Glutamatergic neuron (in vitro differentiated cells): ENCODE measurements at places on chromosomes 3 and 15.

DNA sequence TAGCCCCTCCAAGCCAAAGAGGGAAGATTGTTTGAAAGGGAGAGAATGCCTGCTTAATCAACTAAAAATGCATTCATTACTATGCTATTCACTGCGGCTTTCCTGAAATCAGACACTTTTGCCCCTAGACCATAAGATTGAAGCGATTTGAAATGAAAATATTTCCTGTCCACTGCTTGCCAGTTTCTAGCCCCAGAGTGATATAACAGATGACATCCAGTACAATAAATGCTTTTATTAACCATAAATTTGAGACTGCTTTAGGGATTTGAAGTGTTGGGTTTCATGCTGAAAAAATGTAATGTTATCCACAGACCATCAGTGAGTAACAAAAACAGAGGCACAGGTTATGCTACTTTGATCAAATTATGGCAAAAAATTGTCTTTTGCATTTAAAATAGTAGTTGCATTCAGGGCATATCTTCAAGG is 14.1 kb downstream of the IL17RD start:
- DNase-seq: no peak
- H3K27me3 ChIP-seq: no peaks in the 10 kb centered on the region
- H3K4me3 ChIP-seq: no peak overlapping the region
- H3K27ac ChIP-seq: no peak overlapping the region
- H3K36me3 ChIP-seq: no peaks in the 10 kb centered on the region

DNA sequence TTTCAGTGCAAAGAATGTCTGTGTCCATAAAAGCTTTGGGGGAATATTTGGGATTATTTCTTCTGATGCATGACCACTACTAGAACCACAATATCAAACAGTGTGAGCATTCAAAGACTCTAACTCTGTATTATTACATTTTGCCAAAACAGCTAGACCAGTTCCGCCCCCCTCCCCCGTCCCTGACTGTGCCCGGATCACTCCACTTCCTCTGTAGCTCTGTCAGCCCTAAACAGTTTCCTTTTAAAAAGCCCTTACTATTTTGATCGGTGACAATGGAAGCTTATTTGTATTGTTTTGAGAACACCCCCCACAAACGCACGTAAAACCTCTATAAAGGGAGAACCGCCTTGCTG is 36.6 kb upstream of the EPHB3 start:
- H3K27me3 ChIP-seq: no peaks in the 10 kb centered on the region
- H3K36me3 ChIP-seq: peaks cover 5% of the 10 kb centered on the region
- no peak for DNase-seq
- no peak overlapping the region for H3K27ac ChIP-seq
- H3K4me3 ChIP-seq: peak overlapping the region; percentile 67

DNA sequence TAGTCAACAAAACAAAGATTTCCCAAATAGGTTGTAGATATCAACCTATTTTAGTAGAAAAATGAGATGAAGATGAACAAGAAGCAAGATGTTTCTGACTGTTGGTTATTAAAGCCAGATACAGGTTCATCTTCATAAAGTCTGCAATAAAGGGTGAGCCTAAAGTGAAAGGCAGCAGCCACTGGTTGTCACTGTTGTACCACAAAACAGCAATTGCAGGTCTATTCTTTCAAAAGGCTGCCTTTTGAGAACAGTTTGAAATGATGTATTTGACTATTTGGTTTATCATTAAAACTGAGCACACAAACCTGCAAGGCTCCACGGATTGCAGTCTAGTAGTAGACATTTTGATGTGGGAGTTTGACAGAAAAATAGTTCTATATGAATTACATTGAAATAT is 543.4 kb downstream of the GBE1 start:
- H3K4me3 ChIP-seq: no peak overlapping the region
- no peaks in the 10 kb centered on the region for H3K36me3 ChIP-seq
- no peak for DNase-seq
- no peaks in the 10 kb centered on the region for H3K27me3 ChIP-seq
- no peak overlapping the region for H3K27ac ChIP-seq
- peaks cover 3% of the 10 kb centered on the region for H3K4me1 ChIP-seq

GRCh38 chr15:97547381-97547780 is 413.1 kb upstream of the ARRDC4 start:
- DNase-seq: no peak
- H3K27me3 ChIP-seq: no peaks in the 10 kb centered on the region
- peaks cover 10% of the 10 kb centered on the region for H3K36me3 ChIP-seq
- H3K4me1 ChIP-seq: no peaks in the 10 kb centered on the region
- no peak overlapping the region for H3K27ac ChIP-seq

- no peak for DNase-seq
- H3K4me3 ChIP-seq: no peak overlapping the region
- peaks cover 13% of the 10 kb centered on the region for H3K4me1 ChIP-seq
- no peak overlapping the region for H3K27ac ChIP-seq
Observed at GRCh38 chr3:194306109-194306686, 44.9 kb downstream of the CPN2 start.

GRCh38 chr15:98138910-98139309 is 178.4 kb downstream of the ARRDC4 start:
- no peaks in the 10 kb centered on the region for H3K4me1 ChIP-seq
- no peaks in the 10 kb centered on the region for H3K36me3 ChIP-seq
- H3K27ac ChIP-seq: no peak overlapping the region
- DNase-seq: no peak
- H3K4me3 ChIP-seq: no peak overlapping the region

DNA sequence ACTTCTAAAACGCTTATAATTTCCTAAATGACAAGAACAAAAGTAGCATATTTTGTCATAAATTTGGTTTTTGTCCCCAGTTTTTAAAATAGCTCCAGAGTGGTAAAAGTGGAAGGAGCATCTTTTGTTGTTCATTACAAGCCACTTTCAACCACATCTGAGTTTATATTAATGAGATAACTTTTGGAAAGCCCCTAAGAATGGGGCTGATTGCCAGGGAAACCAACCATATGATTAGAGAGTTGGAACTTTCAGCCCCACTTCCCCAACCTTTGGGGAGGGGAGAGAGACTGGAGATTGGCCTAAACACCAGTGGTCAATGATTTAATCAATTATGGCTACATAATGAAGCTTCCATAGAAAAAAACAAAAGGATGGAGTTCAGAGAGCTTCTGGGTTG is 57.4 kb downstream of the CPA3 start:
- no peak overlapping the region for H3K27ac ChIP-seq
- H3K27me3 ChIP-seq: no peaks in the 10 kb centered on the region
- DNase-seq: no peak

DNA sequence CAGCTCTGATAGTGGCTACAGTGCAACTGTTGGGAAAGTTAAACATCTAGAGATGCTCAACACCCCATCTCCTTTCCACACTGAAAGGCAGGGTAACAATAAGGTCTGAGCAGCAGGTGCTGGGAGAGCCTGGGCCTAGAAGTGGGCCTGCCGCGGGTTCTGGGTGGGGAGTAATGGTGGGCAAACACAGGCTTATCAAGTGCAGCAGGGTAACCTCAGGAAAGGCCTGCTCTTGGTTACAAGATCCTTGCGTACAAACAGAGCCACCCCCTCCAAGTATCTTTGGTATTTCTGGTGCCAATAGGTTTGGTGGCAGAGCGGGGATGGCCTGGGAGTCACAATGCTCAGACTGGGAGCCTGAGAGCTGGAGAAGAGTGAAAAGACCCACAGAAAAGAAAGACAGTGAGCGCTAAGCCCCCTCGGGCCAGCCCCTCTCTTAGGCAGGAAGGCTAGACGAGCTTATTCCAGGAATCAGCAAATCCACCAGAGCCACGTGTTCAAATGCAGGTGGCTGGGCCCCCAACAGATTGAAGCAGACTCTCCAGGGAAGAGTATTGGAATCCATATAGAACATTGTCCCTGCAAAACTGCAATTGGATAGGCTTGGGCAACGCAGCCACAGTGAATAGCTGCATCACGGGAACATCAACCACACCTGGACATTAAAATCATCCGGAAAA is 2.7 kb downstream of the IQSEC1 start:
- no peak overlapping the region for H3K4me3 ChIP-seq
- DNase-seq: no peak
- no peaks in the 10 kb centered on the region for H3K36me3 ChIP-seq
- peaks cover 21% of the 10 kb centered on the region for H3K4me1 ChIP-seq
- H3K27ac ChIP-seq: no peak overlapping the region
- peaks cover 20% of the 10 kb centered on the region for H3K27me3 ChIP-seq

DNA sequence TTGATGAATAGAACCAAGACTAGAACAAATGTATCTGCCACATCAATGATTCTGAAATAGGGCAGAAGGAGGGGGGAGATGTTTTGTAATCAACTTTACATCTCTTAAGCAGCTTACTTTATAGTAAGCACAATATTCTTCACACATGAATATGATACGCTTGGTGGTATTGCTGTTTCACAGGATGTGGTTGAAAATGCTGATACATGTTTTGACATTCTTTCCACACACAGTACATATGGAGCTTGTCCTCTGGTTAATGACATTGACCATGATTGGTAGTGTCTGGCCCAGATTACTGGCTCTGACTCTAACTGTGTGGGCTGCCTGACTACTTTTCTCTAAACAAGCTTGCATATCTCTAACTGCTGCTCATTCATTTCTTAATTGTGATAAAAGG is 168.9 kb downstream of the KLHL25 start:
- H3K27ac ChIP-seq: no peak overlapping the region
- no peak overlapping the region for H3K4me3 ChIP-seq
- H3K4me1 ChIP-seq: peaks cover 33% of the 10 kb centered on the region

DNA sequence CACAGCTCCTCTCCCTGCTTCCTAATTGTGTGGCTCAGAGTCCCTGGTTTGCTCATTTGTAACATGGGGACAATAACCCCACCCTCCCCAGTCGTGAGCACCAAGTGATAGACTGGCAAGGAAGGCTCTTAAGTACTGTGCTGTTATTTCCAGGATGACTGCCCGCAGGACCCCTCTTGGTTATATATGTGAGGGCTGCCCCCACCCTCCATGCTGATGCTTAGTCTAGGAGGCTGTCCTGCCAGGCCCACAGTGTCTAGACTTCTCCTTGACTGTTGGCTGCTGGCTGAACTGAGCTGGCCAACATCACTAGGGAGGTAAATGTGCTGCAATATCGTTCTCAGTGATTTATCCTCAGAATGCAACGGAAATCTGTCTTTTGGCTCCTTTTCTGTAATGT is 45.1 kb downstream of the RAB11A start:
- peaks cover 3% of the 10 kb centered on the region for H3K4me1 ChIP-seq
- no peaks in the 10 kb centered on the region for H3K36me3 ChIP-seq
- H3K27ac ChIP-seq: no peak overlapping the region
- peaks cover 4% of the 10 kb centered on the region for H3K27me3 ChIP-seq
- H3K4me3 ChIP-seq: no peak overlapping the region

GRCh38 chr3:10950476-10951294 is 41.9 kb upstream of the SLC6A1 start:
- H3K36me3 ChIP-seq: no peaks in the 10 kb centered on the region
- no peaks in the 10 kb centered on the region for H3K4me1 ChIP-seq
- no peak overlapping the region for H3K27ac ChIP-seq
- peak; percentile 55 for DNase-seq
- H3K27me3 ChIP-seq: peaks cover 8% of the 10 kb centered on the region

DNA sequence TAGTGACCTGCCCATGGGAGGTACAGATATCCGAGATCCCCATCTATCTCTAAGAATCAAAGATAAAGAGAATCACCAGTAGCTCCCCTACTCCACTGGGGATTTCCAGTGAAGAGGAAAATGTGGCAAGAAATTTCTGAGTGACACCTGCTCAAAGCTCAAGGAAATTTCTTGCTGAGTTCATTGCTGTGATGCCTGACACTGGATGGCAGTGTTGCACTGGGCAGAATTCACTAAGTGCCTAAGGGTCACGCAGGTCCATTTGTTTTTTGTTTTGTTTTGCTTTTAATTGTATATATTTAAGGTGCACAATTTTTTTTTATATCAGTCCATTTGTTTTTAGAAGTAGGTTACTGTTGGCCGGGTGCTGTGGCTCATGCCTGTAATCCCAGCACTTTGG is 109.5 kb upstream of the KCNAB1 start:
- H3K4me3 ChIP-seq: no peak overlapping the region
- peaks cover 2% of the 10 kb centered on the region for H3K27me3 ChIP-seq
- H3K36me3 ChIP-seq: no peaks in the 10 kb centered on the region
- peaks cover 8% of the 10 kb centered on the region for H3K4me1 ChIP-seq

DNA sequence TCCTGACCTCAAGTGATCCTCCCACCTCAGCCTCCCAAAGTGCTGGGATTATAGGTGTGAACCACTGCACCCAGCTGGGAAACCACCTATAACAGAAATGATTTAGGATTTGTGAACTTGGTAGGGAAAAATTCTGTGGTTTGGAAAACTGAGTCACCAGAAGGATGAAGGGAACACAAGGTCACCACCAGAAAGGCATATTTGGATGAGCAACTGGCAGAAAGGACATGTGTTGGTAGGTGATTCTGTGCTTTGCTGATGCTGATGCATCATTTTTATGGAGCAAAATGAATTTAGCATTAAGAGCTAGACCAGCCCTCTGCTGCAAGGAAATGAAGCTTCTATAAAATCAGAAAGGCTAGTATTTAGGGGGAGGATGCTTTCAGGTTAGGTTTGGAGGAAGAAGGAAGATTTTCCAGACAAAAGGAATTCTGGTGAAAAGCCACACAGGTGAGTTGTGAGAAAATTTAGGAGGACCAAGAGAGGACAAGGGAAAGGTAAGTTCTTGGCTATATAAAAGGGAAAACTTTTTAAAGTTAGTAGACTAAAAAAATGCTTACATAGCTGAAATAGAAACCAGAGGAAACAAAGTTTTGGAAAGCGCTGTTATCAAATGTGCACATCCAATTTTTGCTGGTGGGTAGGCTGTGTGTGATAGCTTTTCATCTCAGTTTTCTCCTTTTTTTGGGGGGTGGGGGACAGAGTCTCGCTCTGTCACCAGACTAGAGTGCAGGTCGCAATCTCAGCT is 3.6 kb downstream of the PXK start:
- peaks cover 5% of the 10 kb centered on the region for H3K27me3 ChIP-seq
- H3K36me3 ChIP-seq: no peaks in the 10 kb centered on the region
- no peaks in the 10 kb centered on the region for H3K4me1 ChIP-seq

GRCh38 chr3:160401291-160402095 is 2.0 kb downstream of the SMC4 start:
- H3K27ac ChIP-seq: peak overlapping the region; percentile 77
- H3K4me1 ChIP-seq: peaks cover 11% of the 10 kb centered on the region
- H3K4me3 ChIP-seq: peak overlapping the region; percentile 94

DNA sequence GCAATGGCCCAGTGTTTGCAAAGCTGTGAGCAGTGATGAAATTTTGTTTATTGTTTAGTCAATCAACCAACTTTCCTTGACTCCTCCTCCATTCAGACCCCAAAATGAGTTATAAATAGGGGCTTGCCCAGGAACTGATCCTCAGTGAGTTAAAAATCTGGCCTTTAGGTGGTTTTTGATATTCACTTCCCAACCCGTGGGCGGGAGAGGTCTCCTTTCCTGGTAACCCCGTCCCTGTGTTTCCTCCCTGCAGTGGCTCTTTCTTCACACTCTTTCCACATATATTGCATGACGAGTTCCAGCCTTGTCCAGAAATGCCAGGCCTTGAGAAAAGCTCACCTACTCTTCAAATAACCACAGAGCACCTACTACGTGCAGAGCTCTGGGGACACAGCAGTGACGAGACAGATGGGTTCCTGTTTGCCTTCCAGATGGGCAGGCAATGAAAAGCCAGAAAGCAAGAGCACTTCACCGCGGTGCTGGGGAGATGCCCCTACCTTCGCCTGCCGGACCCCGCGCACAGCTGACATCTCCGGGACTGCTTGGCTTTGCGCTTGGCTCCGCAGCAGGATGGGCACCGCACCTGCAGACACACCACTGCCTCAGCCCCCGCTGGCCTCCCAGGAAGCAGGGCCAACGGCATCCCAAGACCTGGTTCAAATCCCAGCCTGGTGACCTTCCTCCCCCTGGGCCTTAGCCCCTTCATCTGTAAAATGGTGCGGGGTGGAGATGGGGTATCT is 17.2 kb downstream of the SSUH2 start:
- no peaks in the 10 kb centered on the region for H3K36me3 ChIP-seq
- H3K4me3 ChIP-seq: no peak overlapping the region
- H3K27ac ChIP-seq: no peak overlapping the region
- H3K4me1 ChIP-seq: peaks cover 6% of the 10 kb centered on the region
- H3K27me3 ChIP-seq: no peaks in the 10 kb centered on the region
- DNase-seq: no peak
